Fibroblast of skin of left biceps (primary cell): ENCODE measurements at places on chromosomes 7 and 10.

- peak; percentile 70 for DNase-seq
These were observed 17.6 kb downstream of the ZDHHC16 start for GRCh38 chr10:97463363-97464132.

- DNase-seq: no peak
These were observed 466.0 kb downstream of the KIF20B start for GRCh38 chr10:90167174-90168064.

- DNase-seq: no peak
These were observed 31.1 kb downstream of the PFKFB3 start for GRCh38 chr10:6233725-6234277.

GRCh38 chr10:131439705-131440104 is 128.2 kb upstream of the TCERG1L start:
- no peak for DNase-seq

DNA sequence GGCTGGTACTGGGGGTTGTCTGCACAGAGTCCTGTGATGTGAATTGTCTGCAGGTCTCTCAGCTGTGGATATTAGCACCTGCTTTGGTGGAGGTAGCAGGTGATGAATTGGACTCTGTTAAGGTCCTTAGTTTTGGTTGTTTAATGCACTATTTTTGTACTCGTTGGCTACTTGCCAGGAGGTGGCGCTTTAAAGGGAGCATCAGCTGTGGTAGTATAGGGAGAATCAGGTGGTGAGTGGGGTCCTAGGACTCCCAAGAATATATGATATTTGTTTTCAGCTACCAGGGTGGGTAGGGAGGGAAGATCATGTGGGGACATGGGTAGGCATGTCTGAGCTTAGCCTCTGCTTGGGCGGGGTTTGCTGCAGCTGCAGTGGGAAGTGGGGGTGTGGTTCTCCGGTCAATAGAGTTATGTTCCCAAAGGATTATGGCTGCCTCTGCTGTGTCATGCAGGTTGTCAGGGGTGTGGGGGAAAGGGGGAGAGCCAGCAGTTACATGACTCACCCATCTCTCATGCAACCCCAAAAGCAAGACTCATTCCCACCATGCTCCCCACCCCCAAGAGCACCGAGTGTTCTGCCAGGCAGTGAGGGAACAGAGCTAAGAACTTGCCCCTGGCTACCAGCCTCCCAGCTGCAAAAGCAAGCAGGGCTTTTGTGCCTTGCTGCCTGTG is 53.7 kb upstream of the ZNF273 start:
- DNase-seq: no peak

DNA sequence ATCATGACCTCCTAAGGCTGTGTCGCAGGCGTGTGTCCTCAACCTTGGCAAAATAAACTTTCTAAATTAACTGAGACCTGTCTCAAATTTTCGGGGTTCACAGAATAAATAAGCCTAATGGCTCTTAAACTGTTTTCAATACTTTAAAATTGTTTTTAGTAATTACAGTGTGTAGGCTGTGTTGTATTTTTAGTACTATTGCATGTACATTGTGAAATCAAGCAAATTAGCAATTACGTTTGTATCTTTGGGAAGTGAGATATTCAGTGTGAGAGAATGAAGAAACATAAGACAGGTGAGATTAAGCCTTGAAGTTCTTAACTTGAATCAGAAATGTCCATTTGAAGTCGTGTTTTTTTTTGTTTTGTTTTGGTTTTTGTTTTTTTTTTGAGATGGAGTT is 4.8 kb upstream of the AKR1B10 start:
- DNase-seq: no peak

- no peak for DNase-seq
These were observed 267.5 kb downstream of the CELF2 start for GRCh38 chr10:11285171-11285570.

DNA sequence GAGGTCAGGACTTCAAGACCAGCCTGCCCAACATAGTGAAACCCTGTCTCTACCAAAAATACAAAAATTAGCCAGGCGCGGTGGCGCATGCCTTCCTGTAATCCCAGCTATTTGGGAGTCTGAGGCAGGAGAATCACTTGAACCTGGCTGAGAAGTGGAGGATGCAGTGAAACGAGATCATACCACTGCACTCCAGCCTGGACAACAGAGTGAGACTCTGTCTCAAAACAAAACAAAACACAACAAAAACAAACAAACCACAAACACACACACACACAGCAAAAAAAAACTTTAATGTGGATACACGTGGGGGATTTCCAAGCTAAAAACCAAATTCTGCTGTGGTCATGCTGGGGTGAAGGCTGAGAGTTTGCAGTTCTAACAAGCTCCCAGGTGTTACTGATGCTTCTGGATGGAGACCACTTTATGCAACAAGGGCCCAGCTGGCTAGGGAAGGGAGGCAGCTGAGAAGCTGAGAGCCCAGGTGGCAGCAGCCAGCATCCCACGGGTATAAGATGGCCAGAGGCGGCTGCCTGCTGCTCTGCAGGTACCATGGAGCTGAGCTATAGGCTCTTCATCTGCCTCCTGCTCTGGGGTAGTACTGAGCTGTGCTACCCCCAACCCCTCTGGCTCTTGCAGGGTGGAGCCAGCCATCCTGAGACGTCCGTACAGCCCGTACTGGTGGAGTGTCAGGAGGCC is at the start of gene ZP3:
Gene ZP3, plus strand, starts transcription at position 538 of the 699 bp plus-strand sequence. Its CDS starts 15 bp downstream, at position 553.
- no peak for DNase-seq
